Right renal pelvis (tissue), 4 donors: ENCODE measurements at places on chromosomes 7 and 10. TPM values are rescaled to one million over a fixed set of nuclear protein-coding genes. Genes with fewer than 3 reads are reported as not detected.

MOGAT3 gene
- 1.1 TPM for polyA plus RNA-seq

SAMD8 gene
- polyA plus RNA-seq, result 15.6 TPM

SFTPA1 gene
- polyA plus RNA-seq, result not detected

PLPP4 gene
- polyA plus RNA-seq, result 7.1 TPM

PILRA gene
- 5.2 TPM for polyA plus RNA-seq

WNT2 gene
- 0.97 TPM for polyA plus RNA-seq

C7orf33 gene
- polyA plus RNA-seq, result not detected

TRIM50 gene
- polyA plus RNA-seq, result 0.24 TPM

ASB4 gene
- 0.08 TPM for polyA plus RNA-seq

DENND2A gene
- polyA plus RNA-seq, result 42.6 TPM

IGFBP1 gene
- polyA plus RNA-seq, result 0.96 TPM

BMPER gene
- 21.9 TPM for polyA plus RNA-seq
